ENCODE measurements at places on chromosomes 7 and 10.

DNA sequence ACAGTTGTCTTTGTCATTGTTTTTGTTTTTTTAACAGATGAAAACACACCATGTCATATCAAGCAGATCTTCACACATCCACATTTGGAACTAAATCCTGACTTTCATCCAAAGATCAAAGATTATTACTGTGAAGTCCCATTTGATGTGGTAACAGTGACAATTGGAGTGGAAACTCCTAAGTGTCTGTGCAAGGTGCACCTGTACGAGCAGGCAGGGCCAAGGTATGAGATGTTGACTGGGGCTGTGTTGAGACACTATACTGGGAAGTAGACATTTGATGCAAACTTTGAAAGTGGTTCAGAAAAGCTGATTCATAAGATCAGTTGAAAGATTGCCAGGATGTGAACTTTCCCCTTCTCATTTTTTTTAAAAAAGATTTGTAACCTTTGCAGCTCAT lies 152.3 kb downstream of the CPED1 start:
- no peak for DNase-seq

- no peak for DNase-seq
Observed at GRCh38 chr7:55379285-55379684, 14.1 kb downstream of the LANCL2 start.

- no peak for DNase-seq
Observed at GRCh38 chr7:106871793-106872571, 6.9 kb downstream of the PIK3CG start.

- DNase-seq = no peak
Observed at GRCh38 chr10:59745163-59745650, 8.0 kb downstream of the MRLN start.

GRCh38 chr7:150860978-150861295 lies 8.6 kb downstream of the AOC1 start:
- DNase-seq = no peak

- no peak for DNase-seq
Observed at GRCh38 chr7:102138676-102139075, 148.0 kb upstream of the SH2B2 start.

GRCh38 chr7:55339033-55340000 lies 25.8 kb upstream of the LANCL2 start:
- DNase-seq = no peak

GRCh38 chr7:29342761-29343160 lies 148.2 kb downstream of the CHN2 start:
- no peak for DNase-seq

GRCh38 chr7:66583490-66584110 lies 45.1 kb upstream of the KCTD7 start:
- DNase-seq = no peak

DNA sequence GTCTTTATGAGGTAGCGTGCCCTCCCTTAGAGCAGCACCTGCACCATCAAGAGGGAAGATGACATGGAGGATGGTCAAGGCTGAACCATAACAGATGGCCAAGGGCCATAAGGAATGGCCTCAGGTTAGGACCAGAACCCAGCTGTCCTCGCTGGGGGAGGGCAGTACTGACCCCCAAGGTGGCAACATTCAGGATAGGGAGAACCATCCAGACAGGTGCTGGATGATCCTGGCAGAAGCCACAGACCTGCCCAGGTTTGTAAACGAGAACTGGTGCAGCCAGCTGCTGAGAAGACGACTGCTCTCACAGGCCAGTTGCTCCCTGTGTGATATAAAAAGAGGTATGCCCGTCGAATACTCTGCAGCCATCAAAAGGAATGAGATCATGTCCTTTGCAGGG lies 320.4 kb downstream of the GLRX3 start:
- DNase-seq = no peak

GRCh38 chr7:82675396-82675795 lies 231.8 kb upstream of the CACNA2D1 start:
- DNase-seq = no peak

GRCh38 chr10:22285130-22285529 lies 31.1 kb upstream of the COMMD3 start:
- no peak for DNase-seq

DNA sequence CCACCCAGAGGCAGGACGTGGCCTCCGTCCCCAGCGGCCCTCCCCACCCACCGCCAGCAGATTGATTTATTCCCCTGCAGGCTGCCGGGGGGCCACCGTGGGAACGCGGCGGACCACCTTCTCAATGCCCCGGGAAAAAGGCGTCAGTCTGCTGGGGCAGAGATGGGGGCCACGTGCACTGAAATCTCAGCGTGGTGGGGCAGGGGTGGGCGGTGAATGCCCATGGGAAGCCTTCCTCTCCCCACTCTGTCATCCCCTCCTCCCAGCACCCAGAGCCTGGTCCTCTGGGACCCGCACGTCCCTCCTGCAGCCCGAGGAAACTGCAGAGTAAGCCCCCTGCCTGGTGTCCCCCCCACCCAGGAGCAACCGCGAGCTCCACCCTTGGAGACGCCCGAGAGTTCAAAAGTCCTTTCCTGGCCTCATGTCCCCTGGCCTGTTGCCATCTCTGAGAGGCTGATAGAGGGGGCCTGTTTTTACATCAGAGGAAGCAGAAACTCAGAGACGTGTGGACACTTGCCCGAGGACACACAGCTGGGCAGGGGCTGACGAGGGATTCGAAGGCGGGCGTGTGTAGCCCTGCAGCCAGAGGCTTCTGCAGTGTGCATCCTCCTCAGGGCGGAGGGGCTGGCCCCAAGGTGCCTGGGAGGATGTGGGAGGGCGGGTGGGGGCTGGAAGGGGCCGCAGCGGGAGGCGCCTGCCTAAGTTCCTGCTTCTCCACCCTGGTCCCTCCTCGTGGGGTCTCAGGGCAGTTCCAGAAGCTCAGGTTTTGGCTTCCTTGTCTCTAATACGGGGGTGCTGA lies 21.8 kb downstream of the UNCX start:
- DNase-seq = no peak

- no peak for DNase-seq
Observed at GRCh38 chr7:80770675-80771081, 132.2 kb downstream of the CD36 start.

- no peak for DNase-seq
Observed at GRCh38 chr7:36138209-36138608, 14.8 kb upstream of the EEPD1 start.

DNA sequence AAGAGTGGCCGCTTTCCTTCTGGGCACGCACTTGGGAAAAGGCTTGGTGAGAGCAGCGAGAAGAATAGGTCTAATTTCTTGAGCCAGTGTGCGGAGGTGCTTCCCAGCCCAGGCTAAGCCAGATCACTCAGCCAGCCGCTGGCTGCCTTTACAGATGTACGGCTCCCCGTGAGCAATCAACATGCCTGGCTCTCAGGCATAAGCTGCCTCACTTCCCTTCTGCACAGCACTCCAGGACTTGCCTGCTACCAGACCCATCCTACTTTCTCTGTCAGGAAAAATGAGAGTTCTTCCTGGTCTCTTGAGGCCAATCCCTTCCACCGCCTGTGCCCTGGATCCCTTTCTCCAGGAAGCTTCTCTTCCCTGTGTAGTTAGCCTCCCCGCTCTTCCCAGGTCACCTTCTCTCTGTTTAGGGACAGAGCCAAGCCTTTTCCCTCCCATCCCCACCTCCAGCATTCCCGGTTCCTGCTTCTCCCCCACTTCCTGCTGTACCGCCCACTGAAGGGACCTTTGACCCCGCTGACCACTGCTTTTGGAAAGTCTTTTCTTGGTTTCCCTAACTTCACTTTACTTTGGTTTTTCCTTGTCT lies 1.1 kb upstream of the ACTR3C start:
- DNase-seq = no peak

GRCh38 chr10:90571481-90572258 lies 286.2 kb downstream of the HTR7 start:
- DNase-seq = no peak

DNA sequence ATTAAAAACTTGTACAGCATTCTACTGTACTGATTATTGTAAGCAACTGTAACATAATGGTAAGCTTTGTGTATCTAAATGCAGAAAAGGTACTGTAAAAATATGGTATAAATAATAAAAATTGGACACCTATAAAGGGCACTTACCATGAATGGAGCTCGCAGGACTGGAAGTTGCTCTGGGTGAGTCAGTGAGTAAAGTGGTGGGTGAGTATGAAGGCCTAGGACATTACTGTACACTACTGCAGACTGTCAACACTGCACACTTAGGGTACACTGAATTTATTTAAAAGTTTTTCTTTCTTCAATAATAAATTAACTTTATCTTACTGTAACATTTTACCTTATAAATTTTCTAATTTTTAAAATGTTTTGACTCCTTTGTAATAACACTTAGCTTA lies 118.6 kb upstream of the ASAH2 start:
- DNase-seq = no peak

- no peak for DNase-seq
Observed at GRCh38 chr10:82691211-82691610, 816.2 kb downstream of the NRG3 start.

GRCh38 chr7:130897515-130898419 lies 163.8 kb upstream of the KLF14 start:
- DNase-seq = peak; percentile 34

DNA sequence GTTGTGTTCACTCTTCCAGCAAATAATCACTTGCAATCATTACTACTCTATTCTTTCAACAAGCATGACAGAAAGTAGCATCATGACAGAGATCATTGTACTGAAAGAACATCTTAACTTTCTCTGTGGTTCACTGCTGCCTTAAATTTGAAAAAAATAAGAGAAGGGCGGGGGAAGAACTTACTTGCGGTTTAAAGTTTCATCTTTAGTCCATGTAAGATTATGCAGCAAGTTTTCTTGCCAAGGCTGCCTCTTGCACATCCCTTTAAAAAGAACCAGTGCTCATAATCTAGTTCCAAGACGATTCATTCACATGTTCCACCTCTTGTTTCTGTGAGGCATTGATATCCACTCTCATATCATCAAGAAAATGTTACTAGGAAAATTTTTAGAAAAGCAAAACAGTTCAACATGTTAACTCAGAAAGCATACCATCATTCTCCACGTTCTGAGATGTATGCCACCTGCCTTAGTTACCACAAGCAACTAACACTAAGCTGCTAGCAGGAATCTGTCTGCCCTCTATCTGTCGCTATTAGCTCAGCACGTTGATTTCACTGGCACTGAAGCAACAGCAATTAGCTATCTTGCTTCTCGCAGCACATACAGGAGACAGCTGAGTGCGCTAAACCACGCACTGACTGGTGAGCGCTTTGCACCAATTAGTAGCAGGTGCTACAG lies at the start of gene PCDH15:
Gene PCDH15 (minus strand): TSS at position 491 of the 681 bp plus-strand sequence. CDS start 136,969 bp downstream, outside the sequence.
- no peak for DNase-seq

DNA sequence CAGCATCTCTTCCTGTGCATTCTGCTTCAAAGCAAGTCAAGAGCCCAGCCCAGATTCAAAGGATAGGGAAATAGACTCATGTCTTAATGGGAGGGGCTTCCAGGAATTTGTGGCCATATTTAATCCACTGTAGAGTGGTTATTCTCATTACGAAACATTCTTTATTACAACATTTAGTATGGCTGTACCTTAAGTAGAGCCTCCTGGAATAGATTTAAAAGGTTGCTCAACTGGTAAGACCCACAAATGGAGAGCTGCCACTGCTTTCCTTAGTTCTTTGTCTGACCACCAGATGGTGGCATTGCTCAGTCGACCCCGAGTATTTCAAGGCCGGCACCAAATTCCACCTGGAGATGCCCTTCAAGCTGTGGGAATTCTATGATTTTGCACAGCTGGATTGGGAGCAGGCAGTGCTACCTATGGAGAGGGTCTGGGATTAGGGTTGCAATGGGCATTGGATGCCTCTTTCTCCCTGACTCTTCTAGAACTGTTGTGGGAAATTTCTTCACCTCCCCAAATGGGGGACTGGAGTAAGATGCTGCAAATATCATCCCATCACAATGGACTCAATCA lies 102.2 kb downstream of the RBM20 start:
- peak; percentile 59 for DNase-seq

DNA sequence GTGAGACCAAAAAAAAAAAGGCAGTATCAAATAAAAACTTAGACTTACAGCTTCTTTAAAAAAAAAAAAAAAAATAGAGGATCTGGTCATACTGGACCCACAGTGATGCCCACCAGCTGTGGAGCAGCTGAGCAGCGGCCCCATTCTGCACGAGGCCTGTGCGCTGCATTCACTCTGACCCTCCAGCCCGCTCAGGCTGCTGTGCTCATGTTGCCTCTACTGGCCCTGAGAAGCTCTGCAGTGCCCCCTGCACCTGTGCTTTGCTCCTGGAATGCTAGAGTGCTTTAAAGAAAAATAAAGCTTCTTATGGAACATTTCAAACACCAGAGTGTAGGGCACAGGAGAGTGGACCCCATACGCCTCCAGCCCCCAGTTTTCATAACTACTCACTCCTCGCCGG lies 33.2 kb downstream of the TMEM120A start:
- DNase-seq = no peak

DNA sequence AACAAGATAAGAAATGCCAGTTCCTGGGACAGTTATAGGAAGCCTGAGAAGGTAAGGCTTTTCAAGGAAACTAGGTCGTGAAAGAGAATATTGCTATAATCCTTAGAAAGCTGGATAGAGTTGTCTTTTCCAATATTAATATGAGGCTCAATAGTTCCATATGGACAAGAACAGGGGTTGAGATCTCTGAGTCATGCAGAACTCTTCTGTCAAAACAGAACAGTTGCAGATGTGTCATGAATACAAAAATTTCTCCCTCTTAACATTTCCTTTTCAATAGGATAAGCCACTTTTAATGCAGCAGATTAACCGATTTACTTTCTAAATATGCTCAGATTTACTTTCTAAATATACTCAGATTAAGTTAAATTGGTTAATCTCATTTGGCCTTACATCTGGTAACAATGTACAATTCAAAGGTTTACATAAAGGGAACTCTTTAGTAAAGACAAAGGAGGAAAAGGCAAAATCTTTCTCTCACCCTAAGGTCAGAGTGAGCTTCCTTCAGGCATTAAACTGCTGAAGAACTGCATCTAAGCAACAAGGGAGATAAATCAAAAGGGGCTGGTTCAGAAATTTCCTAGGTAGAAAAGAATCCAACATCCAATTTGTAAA lies 104.7 kb upstream of the PCDH15 start:
- DNase-seq = no peak

GRCh38 chr7:957418-958220 lies 3.1 kb upstream of the ADAP1 start:
- no peak for DNase-seq

- DNase-seq = no peak
Observed at GRCh38 chr7:148863324-148863723, 20.8 kb downstream of the EZH2 start.

DNA sequence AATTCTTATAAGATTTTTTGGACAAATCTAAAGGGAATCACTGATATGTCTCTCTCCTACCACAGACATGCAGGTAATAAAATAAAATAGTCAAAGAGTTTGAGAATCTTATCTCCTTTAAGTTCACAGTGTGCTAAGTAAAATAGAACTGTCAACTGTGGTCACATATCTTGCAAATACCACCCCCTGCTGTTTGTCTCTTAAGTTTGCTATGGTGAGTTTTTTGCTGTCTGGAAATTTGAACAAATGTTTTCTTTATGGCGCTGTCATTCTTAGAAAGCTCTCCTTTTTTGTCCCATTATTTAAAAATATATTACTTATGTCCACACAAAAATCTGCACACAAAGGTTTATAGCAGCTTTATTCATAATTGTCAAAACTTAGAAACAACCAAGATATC lies 19.6 kb downstream of the GIMAP5 start:
- DNase-seq = no peak
